Esophagus mucosa (tissue), 1 donor: ENCODE measurements at places on chromosomes 6 and 20.

DNA sequence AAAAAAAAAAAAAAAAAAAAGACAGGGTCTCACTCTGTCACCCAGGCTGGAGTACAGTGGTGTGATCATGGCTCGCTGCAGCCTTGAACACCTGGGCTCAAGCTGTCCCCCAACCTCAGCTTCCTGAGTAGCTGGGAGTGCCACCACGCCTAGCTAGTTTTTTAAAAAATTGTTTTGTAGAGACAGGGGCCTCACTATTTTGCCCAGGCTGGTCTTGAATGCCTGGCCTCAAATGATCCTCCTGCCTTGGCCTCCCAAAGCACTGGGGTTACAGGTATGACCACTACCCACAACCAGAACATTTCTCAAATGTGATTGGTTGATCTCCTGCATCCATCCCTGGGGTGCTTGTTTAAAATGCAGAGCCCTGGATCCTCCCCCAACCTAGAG lies 5.6 kb upstream of the RBCK1 start:
- no peak for ATAC-seq

- ATAC-seq: no peak
Measured at GRCh38 chr6:163248051-163248450, 166.5 kb upstream of the QKI start.

DNA sequence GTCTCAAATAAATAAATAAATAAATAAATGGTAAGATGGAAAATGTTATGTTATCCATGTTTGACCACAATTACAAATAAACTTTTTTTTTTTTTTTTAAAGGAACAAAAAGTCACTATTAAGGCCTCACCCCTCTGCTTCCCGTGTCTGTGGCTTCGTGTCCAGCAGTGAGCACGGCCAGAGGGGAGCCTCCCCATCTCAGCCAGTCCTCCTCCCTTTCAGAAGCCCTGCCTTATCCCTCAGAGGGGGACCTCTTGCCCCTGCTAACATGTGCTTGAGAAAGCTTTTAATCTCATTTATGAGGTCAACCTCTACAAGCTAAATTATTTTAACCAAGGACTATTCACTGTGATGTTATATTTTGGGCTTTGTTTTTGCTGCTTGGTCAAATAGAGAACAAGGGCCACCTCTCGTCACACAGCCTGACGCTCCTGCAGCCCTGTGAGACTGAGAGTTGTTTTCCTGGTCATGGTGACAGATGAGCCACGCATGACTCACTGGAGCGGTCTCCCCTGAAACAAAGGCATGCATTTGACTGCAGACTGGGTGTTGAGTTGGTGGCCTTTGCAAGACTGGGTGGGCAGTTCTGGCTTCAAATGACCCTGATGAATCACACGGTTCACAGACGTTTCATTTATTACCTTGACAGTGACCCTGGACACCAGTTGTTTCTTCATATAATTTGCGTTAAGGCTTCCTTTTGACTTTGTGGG lies 131.8 kb downstream of the TIAM2 start:
- peak; percentile 58 for ATAC-seq

GRCh38 chr20:45944151-45944964 lies 9.9 kb downstream of the PCIF1 start:
- ATAC-seq: peak; percentile 64

- ATAC-seq: peak; percentile 54
Measured at GRCh38 chr6:30882759-30883684, 1.3 kb upstream of the DDR1 start.

GRCh38 chr6:119162134-119162775 lies 83.8 kb upstream of the FAM184A start:
- ATAC-seq: no peak

DNA sequence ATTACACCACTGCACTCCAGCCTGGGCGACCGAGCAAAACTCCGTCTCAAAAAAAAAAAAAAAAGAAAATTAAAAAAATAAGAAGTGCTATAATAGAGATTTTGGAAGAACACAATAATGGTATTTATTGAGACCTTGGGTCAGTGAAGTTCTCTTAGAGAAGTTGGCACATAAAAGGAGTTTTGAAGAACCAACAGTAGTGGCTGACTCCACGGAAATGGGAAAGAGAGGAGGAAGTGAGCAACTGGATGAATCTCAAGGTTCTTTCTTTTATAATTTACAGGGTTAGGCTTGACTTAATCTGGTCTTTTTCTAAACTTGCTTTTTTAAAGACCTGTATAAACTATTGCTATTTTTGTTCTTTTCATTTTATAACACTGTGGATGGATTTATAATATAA lies 52.8 kb downstream of the TOMM6 start:
- no peak for ATAC-seq

DNA sequence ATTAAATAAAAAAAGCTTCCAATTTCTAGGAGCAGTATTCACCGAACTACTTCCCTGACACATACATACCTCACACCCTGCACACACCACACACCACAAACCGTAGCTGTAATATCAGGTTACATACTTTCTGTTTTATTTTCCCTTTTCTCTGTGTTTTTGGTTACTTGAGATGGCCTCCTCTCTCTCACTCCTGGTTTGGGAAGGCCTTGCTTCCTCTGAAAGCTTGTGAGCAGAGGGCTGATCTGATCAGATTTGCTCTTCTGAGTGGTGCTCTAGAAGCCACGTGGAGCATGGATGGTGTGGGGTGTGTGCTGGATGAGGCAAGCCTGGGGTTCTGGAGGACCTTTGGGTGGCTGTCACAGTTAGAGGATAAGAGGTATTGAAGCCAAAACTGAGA lies 20.9 kb downstream of the UTRN start:
- no peak for ATAC-seq

DNA sequence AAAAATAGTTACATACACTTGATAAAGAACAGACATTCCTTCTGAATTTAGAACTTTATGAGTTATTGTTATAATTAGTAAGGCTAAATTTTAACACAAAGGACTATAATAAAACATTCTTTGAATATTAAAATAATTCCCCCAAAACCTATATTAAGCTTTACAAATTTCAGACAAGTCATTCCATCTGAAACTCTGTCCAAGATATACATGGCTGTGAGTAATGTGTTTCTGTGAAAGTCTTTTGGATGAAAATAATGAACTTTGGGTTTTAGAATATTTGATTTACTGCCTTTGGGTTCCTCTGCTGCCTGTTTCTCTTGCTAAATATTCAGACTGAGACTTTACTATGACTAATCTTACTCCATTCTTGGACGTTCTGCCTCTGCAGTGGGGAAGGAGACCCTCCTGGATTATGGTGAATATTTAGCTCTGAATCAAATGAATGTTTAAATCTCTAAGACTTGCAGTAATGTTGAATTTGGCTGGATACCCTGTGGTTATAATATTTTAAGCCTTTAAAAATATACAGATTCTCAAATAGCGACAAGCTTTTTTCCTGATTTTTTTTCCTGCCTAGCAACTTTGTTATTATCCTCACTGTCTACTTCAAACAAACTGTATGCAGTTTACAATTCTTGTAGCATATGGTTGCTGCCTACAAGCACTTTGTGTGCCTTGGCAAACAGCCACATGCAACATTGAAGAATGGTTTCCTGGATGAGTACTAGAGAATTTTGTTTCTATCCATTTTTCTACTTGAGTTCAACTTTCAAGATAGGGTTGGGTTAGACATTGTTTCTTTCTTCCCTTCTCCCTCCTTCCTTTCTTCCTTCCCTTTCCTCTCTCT lies 51.4 kb downstream of the TXLNB start:
- no peak for ATAC-seq

GRCh38 chr6:158067436-158068015 lies 85.9 kb downstream of the SYNJ2 start:
- peak; percentile 13 for ATAC-seq

DNA sequence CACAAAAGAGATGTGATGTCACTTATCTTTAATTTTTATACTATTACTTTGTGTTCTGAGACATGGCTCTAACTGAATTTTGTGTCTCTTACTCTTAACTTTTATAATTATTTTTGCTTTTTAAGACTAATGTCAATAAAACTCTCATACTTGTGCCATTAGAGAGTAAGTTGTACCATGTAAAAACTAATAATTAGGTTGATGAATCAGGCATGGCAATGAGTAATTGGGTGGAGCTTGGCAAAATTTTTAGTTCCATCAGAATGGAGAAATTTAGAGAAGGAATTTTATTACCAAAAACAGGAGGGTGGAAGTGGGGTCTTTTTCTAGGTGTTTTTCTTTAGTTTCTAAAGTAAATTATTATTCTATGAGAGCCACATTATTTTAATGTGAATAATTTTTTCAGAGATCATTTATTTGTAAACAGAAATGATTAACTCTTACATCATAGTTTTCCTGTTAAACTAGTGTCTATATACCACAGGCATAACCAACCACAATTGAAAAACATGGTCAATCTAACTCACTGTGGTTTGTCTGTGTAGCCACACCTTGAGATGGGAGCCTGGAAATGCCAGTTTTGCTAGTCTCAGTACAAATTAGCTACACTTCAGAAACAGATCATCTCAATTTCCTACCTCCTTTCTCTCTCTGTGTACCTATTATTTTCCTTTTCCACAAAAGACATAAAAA lies 51.8 kb downstream of the ELOVL4 start:
- peak; percentile 97 for ATAC-seq

- no peak for ATAC-seq
Measured at GRCh38 chr6:54633601-54634000, 213.0 kb upstream of the FAM83B start.

DNA sequence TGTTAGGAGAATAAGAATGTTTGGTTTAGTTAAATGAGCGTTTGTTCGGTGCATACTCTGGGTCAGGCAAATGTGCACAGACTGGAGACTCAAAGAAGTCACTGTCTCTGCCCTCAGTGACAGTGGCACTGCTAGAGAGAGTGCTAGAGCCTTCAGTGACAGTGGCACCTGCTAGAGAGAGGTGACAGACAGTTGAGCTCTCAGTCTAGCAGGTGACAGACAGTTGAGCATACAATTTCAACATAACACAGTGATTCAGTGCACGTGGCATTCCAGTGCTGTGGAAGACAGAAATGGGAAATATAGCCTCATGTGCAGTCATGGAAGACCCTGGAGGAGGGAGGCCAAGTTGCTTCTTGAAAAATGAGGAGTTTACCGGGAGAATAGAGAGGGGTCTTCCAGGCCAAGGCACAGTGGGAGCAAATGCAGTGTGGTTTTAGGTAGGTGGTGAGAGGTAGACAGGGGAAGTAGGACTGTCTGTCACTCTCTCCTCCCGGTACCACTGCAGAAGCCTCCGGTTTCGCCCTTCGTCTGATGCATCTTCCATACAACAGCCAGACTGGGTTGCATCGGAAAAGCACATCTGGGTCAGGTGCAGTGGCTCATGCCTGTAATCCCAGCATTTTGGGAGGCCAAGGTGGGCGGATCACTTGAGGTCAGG lies 107.9 kb upstream of the CLDN20 start:
- ATAC-seq: no peak

GRCh38 chr6:6811128-6812009 lies 222.8 kb downstream of the LY86 start:
- ATAC-seq: peak; percentile 92

- ATAC-seq: peak; percentile 41
Measured at GRCh38 chr6:158707821-158708195, 58.0 kb downstream of the SYTL3 start.

GRCh38 chr6:18155864-18156421 lies 721 bp downstream of the KDM1B start:
- ATAC-seq: peak; percentile 78

DNA sequence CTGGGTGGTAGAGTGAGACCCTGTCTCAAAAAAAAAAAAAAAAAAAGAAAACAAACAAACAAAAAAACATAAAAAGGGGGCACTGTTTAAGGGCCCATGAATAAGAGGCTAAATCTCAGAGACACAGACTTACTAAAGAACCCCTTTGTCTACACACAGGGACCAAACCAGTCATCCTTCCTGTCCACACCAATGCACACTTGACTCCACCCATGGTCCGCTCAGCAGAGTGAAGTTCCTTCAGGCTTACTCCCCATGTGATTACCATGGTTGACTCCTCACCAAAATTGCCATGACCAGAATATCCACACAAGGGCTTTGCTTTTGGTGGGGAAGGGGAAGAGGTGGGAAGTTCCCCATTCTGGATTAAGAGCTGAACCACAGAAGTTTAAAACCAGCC lies 19.4 kb upstream of the REPS1 start:
- ATAC-seq: no peak

GRCh38 chr20:20224806-20225205 lies 143.1 kb upstream of the INSM1 start:
- no peak for ATAC-seq

DNA sequence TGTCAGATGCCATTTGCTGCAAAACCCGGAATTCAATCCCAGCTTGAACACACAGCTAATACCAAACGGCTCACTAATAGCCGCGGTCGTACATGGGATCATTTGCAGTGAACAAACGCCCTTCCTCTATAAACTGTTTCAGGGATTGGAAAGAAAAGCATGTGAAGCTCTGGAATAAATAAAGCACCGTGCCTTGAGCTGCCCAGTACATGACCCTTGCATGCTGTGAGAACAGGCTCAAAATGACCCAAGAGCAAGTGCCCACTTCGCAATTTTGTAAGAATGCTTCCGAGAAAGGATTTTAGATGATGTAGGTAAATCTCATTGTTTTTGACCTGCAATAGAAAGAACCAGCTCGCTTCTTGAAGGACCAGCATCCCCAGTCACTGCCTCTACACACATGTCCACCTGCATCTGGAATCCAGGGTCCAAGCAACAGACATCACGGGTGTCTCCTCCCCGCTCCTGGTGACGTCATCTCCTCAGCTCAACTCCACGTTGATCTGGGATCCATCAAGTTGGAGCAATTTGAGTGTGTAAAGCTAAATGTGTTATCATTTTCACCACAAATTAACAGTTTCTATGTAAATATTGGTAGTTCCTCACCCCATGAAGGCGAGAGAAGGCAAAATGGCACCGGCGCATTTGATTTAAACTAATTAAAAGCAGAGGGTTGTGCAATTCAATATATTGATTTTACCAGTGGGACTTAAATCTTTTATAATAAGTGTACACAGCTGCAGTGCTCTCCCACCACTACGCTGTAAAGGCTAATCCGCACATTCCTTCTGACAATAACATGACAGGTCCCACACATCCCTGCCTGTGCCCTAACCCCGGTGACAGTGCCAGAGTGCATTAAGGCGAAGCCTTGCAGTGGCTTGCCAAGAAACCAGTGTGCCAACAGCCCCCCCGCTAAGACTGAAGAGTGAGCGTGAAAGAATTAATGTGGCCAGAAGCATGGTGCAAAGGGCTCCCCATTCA lies 6.2 kb downstream of the BMP7 start:
- ATAC-seq: no peak

DNA sequence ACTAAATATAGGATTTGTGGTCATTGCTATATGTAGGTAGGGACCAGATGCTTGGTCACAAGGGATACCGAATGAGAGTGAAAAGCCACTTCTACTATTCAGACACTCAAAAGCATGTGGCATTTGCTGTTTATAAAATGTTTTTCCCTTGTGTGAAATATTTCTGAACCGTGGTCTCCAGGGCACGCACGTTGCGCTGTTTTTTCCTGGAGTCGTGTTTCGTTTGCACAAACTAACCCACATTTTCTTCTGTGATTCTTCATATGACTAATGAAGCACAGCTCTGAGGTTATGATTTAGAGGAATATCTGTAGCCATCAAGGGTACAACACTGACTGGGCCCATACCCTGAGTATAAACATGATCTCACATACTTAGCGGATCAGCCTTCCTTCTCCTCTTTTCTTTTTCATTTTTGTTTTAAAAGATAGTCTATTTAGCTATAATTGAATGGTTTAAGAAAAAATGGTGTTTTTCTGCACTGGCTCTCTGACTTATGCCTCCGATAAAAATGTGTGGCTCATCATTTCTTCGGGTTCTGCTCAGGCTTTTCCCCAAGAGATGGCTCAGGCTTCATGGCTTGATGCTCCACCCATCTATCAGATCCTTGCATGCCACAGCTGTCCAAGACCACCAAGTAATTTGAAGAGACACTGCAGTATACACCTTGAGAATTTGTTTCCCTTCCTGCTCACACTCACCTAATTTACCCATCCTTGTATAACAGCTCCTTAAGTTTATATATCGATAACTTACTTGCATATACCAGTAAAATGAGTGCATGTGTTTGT lies 59.9 kb upstream of the HBS1L start:
- ATAC-seq: no peak
